ENCODE measurements at places on chromosomes 11 and 22.

DNA sequence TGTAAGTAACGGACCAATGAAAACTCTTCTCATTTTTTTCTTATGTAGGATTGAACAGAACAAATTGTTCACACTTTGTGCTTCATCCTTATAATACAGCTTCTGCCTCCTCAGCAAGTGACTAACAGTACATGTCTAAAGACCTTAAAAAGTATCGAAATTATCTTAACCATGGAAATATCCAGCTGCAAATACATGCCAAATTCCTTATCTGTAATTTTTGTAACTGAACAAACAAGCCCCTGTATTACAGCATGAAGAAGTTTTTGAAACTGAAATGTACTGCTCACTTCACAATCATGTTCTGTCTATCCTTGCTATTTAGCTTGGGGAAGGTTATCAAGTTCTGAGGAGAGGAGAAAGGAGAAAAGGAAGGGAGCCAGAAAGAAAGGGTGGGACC lies 20.4 kb downstream of the WT1 start:
- DNase-seq = no peak

- DNase-seq = no peak
Measured at GRCh38 chr11:128357073-128357472, 230.3 kb downstream of the ETS1 start.

- no peak for DNase-seq
Measured at GRCh38 chr11:24267014-24267413, 229.8 kb upstream of the LUZP2 start.

DNA sequence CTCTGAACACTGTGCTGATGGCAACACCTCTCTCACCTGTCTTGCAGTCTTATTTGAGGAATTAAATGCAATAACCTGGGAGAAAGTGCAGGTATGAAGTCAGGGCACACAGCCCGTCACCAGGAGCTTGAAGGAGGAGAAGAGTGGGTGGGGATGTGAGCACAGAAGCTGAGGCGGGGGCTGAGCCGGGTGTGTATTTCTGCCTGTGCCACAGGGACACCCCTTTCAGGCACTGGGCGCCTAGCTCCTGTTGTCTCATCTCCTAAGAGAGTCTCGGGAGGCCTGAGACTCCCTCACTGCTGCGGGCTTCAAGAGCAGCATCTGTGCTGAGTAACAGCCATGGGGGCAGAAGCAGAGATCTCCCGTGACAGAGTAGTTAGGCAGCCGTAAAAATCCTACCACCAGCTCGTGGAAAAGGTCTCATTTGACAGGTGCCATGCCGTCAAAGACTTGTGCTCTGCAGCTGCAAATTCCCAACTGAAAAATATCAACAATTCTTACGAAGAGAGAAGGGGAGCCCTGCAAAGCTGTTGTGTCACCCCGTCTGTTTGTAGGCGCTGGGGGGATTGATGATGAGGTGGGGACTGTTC lies 26.8 kb downstream of the PARVB start:
- no peak for DNase-seq

- peak; percentile 18 for DNase-seq
Measured at GRCh38 chr11:47848700-47849155, 578 bp upstream of the NUP160 start.

DNA sequence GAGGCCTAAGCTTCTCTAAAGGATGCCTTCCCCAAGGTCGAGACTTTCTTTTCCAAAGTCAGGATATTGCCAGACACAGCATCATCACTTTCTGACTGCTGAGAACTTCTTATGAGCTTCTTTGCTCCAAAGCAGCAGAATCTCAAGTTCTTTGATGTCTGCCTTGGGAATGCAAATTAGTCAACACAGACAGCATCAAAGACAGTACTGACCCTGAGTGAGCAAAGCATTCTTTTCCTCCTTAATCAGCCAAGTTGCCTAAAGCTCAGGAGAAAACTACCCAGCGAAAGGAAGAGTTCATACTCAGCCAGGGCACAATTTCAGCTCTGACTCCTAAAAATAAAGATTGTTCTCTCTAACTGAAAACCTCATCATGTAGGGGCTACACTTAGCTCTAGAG lies 98.0 kb downstream of the SLC36A4 start:
- DNase-seq = no peak

- no peak for DNase-seq
Measured at GRCh38 chr11:36088266-36088972, 144.6 kb downstream of the LDLRAD3 start.

- no peak for DNase-seq
Measured at GRCh38 chr22:44491269-44492035, 6.6 kb downstream of the RTL6 start.

DNA sequence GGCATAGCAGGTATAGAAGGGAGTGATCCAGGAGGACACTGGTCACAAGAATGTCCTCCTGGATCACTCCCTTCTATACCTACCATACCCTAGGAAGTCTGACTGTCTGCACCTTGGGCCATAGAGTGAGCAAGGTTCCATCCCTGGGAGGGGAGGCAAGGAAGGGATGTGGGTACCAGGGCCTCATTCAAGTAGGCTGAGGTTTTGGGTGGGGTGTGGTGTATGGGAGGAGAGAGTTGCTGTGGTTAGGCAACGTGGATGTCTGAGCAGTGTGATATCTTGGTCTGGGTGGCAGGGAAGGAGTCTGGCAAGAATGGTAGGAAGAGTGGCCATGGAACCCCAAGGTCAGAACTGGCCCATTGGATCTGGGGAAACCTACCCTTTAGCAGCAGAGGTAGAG lies 13.2 kb downstream of the PPFIBP2 start:
- DNase-seq = no peak

GRCh38 chr11:128210148-128210940 lies 377.0 kb downstream of the ETS1 start:
- DNase-seq = no peak

- DNase-seq = peak; percentile 80
Measured at GRCh38 chr22:37484480-37485394, 1.4 kb downstream of the MFNG start.

DNA sequence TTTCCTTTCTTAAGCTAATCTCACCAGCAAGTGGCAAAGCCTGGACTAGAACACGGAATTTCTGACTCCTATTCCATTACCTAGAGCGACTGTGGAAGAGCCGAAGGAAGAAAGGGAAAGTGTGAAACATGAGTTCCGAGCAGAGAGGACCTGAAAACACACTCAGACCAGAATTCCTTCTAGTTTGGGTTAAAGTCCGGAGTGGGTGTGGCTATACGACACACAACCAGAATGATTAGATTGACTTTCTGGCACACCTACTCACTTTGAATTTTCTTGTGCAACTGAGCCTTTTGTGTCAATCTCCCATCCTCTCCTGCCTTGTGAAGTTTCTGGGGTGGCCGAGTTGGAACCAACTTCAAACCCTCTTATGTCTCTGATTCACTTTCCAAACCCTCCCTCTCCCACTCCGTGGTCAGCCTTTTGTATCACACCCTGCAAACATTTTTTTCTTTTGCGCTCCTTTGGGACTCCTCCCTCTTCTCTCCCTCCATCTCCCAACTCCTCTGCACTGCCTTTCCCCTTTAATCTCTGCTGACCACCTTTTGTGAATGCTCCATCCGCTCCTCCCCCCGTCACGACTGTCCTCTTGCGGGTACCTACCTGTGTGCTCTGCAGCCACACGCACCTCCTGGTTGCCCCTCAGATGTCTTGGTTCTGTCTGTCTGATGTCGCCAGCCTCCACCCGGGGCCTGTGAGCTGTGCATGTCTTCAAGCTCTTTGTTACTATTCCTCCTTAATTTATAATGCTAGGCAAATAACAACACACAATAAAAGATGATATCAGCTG lies 86.3 kb upstream of the BLID start:
- no peak for DNase-seq

All from GM10248 (cell line).